SIG-M5 (cell line): ENCODE measurements at places on chromosomes 12 and 14.

DNA sequence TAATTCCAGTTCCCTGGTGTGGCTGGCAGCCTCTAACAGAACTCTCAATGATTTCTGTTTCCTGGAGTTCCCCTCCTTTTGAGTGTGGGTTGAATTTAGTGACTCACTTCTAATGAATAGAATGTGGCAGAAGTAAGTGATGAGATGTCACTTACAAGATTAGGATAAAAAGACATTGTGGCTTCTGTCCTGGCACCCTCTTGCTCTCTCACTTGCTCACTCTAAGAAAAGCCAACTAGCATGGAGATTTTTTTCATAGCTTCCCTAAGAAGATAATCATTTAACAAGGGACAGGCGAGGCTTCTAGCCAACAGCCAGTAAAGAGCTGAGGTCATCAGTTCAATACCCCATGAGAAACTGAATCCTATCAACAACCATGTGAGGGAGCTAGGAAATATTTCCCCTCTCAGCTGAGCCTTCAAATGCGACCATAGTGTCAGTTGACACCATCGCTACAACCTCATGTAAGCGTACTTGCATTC, 156.7 kb downstream of the TMTC3 start:
- DNase-seq = no peak

GRCh38 chr12:49230176-49230804, 34.6 kb upstream of the TUBA1C start:
- DNase-seq = no peak

DNA sequence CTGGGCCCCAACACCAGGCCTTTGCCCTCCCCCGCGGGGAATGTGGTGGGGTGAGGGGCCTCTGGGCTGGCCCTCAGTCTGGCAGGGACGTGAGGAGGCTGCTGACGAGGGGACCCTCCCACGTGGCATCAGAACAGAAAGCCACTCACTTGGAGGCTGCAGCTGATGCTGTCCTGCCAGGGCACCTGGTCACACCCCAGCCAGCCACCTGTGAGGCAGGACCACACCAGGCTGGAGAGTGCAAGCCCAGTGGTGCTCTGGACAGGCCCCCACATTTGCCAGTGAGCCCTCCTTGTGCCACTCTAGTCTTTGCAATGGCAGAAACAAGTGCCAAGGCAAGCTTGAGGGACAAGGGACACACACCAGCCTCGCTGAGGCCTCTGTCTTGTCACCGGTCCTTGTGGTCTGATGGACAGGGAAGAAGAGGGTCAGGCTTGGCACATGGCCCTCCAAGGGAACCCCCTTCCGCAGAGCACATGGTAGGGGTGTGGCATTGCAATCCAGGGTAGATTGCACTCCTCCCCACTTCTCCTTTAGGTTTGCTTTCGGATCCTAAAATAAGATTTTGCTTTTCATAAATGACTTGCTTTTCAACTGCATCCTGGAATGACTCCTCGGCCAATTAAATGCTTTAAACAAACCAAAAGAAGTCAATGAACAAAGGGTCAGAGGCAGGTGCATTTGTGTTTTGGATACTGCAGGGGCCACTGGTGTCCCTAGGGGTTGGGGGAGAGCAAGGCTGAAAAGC, 53.7 kb downstream of the CCDC88C start:
- peak; percentile 59 for DNase-seq

DNA sequence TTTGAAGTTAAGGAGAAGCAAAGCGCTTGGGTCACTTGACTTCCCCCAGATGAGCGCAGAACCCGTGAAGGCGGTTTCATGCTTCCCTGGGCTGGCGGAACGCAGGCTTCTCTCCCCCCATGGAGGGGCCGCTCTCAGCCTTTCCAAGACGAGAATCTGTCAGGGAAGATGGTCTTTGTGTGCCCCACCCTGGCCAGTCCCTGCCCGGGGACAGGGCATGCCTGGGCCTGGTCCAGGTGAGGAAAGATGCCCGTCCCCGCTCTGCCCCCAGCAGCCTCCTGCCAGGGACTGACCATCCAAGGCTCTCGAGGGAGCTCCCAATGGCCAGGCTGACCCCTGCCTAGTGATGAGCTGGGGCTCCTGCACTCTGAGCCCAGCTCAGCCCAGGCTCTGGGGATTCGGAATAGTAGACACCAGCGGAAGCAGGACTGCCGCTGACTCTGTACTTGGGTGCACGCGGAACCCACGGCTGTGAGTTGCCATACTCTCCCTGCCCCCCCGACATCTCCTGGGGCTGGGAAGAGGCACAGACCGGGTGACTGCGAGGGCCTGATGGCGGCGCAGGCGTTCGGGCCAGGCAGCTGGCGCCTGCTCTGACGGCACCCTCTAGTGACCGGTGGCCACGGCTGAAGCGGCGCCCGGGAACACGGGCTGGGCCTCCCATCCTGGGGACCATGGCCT, 142.2 kb upstream of the FKBP4 start:
- no peak for DNase-seq

DNA sequence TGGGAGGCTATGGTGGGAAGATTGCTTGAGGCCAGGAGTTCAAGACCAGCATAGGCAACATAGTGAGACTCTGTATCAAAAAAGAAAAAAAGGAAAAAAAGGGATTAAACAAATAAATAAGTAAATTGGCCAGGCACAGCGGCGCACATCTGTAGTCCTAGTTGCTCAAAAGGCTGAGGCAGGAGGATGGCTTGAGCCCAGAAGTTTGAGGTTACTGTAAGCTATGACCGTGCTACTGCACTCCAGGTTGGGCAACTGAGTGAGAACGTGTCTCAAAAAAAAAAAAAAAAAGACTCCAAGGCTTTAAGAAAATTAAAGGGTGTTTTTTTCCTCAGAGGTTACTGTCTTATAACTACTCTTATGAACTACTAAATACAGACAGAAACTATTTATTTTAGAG, 11.7 kb downstream of the BEST3 start:
- DNase-seq = no peak

GRCh38 chr12:84842406-84843013, 70.1 kb downstream of the SLC6A15 start:
- DNase-seq = no peak

- no peak for DNase-seq
Measured at GRCh38 chr14:97977651-97978261, 1180.6 kb downstream of the VRK1 start.

- no peak for DNase-seq
Measured at GRCh38 chr12:103011974-103012763, 54.7 kb downstream of the ASCL1 start.

- DNase-seq = no peak
Measured at GRCh38 chr14:32457213-32457920, 128.3 kb downstream of the AKAP6 start.

DNA sequence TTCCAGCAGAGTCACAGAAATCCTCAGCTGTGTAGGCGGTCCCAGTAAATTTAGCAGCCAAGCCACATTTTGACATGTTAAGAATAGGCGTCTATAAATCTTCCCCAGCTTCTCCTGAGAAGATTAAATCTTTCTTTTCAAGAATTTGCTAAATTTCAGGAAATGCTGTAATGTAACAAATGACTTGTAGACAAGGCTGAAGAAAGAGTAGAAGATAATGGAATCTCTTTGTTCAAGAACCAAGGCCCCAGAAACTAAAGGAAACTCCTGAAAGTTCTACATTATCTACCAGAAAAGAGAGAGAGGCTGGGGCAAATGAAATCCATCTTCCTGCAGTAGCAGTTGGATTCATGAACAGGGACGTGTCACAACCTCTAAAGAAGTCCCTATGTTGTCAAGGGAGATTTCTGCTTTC, 760.3 kb downstream of the NOVA1 start:
- no peak for DNase-seq

DNA sequence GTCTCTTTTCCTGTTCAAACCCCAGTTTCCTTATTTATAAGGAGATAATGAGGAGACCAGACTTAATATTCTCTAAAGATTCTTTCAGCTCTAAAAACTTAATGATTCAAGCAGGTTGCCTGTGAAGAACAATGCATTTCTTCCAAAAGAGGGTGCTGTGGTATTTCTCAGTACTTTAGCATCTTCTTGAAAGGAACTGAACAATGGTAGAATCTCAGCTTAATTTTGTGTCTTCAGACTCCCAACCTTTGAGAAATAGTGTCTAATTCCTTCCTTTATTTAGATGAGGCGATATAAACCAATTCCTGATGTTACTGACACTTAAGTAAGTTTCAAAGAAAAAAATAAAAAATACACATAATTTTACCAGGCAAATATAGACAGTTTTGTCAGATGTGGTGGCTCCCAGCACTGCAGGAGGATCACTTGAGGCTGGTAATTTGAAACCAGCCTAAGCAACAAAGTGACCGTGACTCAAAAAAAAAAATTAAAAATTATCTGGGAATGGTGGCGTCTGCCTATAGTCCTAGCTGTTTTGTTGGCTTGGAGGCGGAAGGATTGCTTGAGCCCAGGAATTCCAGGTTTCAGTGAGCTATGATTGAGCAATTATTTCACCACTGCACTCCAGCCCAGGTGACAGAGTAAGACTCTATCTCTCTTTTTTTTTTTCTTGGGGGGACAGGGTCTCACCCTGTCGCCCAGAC, 76.9 kb upstream of the PSMA6 start:
- no peak for DNase-seq

- no peak for DNase-seq
Measured at GRCh38 chr12:75698052-75698451, 186.6 kb upstream of the KRR1 start.

GRCh38 chr14:79584679-79585078, 626.6 kb downstream of the DIO2 start:
- DNase-seq = no peak

- DNase-seq = no peak
Measured at GRCh38 chr12:128745772-128746689, 77.7 kb downstream of the SLC15A4 start.

DNA sequence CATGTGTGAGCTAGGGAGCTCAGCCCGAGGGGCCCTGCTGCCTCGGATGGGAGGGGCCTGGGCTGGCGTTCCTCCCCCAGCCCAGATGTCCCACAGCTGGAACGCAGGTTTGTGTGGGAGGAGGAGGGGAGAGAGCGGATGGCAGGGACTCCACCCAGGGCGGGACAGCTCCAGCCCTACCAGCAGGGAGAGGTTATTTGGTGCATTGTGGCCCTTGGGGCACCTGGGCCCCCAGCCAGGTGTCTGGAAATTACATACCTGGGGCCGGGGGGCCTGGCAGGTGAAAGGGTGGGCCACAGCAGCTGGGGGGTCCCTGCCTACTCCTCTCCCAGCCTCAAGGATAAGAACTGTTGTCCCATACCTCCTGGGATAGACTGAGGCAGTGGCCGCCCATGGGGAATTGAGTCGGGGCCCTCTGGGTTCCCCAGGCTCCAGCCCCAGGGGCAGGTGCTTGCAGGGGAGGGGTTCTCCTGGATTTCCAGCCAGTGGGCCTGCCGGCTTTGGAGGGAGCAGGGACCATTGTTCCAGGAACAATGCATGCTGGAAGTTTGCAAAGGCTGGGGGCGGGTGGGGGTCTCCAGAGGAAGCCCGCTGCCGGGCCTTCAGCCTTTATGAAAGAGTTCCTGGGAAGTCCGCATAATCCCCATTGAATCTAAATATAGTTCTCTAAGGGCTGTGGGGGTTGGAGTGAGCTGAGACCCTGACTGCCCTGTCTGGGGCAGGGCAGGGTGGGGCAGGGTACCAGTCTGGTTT, 1.2 kb downstream of the KIF26A start:
- no peak for DNase-seq

DNA sequence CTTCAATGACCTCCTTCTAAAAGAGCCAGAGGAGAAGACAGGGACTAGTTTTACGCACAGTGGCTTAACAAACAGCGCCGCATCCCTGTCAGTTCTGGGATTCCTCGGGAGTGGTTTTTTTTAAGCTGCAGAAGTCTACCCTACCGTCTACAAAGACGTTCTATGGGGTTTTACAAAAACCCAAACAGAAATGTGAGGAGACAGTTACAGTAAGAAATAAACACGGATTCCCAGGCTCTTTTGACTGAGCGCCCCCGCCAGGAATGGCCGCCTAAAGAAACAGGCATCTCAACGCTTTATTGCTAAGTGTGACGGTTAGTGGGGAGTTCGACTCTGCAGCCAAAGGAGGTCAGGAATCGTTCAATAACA, 484 bp downstream of the ALKBH1 start:
- no peak for DNase-seq

- no peak for DNase-seq
Measured at GRCh38 chr14:104883681-104884361, 18.8 kb downstream of the CEP170B start.

- DNase-seq = peak; percentile 74
Measured at GRCh38 chr12:55673638-55674037, 34.1 kb downstream of the ITGA7 start.

- DNase-seq = no peak
Measured at GRCh38 chr12:105993766-105994555, 144.8 kb downstream of the NUAK1 start.

DNA sequence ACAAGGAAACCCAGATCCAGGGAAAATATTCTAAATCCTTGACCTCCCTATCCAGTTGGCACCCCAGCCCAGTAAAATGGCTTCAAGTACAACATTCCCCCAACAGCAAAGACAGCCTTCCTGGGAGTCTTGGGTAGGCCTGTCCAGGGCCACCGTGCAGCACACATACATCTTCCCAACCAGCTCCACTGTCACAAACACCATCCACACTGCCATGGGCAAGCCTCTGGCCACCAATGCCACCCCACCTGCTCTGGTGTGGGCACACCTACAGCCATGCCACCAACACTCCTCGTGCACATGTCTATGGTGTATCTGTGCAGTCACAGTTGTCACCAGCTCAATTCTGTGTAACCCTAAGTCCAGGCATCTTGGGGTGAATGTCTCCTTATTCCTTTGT, 193.2 kb downstream of the DAD1 start:
- DNase-seq = no peak

- DNase-seq = no peak
Measured at GRCh38 chr12:123973552-123974341, 732 bp downstream of the ZNF664 start.

- DNase-seq = no peak
Measured at GRCh38 chr12:20155374-20155773, 213.0 kb upstream of the PDE3A start.

DNA sequence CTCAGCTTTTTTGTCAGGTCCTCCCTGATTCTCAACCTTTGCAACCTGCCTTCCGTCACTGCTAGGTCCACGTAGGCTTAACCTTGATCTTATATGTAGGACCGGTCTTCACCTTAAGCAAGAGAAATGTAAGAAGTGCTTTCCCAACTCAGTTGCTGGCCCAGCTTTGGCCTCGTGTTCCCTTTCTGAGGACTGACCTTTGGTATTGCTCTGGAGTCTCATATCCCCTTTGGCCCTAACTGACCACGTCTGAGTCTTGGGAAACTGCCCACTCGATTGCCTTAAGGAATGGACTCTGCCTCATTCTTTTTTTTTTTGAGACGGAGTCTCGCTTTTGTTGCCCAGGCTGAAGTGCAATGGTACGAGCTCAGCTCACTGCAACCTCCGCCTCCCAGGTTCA, 8.0 kb downstream of the ACOT6 start:
- no peak for DNase-seq

GRCh38 chr12:93387780-93388179, 10.1 kb downstream of the NUDT4 start:
- no peak for DNase-seq
